ENCODE measurements at places on chromosomes 7 and 10.

- DNase-seq: no peak
Observed at GRCh38 chr7:155972651-155973390, 160.6 kb upstream of the SHH start.

DNA sequence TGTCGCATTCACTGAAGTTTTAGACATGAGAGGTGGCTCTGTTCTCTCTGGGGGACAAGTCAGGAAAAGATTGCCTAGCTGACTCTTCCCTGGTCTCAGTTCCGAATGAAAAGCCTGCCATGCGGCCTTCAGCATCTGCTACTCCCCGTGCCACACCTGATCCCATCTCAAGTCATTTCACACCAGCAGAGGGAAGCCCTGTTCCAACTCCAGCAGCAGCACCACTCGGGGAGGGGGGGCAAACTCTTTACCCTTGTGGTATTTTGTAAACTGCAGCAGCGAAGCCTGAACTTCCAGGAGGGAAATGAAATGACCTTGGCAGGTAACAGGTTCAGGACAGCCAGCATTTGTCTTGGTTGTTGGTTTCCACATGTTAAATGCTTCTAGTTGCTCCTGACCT lies 13.8 kb downstream of the LRRC4 start:
- DNase-seq: no peak

DNA sequence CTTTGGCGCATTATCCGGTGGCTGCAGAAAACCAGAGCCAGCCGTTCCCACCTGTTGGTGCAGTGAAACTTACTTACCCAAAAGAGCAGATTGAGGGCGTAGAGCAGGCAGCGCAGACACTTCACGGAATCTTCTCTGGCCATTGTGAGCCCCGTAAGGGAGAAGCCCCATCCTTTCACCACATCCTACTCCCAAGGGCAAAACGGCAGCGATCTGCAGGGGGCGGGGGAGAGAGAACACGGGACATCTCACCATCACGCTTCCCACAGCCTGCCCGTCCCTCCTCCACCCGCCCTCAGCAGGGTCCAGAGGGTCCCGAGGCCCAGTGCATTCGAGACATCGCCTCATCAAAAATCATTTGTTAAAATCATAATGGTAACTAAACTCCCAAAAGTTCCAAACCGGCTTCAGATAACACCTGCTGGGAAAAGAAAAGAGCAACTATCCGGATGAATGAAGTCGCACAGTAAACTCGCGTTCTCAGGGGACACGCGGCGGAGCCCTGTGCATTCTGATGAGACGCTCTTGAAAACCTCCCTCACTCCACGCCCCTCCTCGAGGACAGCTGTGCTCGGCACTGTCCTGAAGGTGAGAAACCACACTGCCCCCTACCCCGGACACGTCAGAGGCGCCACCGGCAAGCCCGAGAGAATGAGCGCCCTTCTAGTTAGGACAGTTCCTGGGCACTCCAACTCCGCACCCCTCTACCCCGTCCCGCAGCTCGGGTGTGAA lies 1.2 kb downstream of the TSPAN12 start:
- peak; percentile 22 for DNase-seq

DNA sequence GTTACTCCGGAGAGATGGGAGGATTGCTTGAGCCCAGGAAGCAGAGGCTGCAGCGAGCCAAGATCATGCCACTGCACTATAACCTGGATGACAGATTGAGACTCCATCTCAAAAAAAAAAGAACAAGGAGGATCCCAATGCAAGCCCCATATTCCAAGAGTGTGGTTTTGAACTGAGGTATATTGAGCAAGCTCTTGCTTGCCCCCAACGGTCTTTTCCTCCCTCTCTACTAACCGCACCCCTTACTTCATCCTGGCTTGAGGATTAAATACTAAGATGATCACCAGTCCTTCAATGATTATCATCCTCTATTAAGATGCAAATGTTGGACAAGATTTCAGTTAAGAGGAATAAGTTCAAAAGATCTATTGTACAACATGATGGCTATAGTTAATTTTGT lies 12.5 kb upstream of the SRGN start:
- DNase-seq: no peak

Measured in iPS DF 6.9 (cell line).